Activated T-helper 9 cell treated with anti-CD3 and anti-CD28 coated beads, Interleukin-2, amount 50 U/mL, for 16 hours (primary cell): ENCODE measurements at places on chromosomes 6 and 20.

DNA sequence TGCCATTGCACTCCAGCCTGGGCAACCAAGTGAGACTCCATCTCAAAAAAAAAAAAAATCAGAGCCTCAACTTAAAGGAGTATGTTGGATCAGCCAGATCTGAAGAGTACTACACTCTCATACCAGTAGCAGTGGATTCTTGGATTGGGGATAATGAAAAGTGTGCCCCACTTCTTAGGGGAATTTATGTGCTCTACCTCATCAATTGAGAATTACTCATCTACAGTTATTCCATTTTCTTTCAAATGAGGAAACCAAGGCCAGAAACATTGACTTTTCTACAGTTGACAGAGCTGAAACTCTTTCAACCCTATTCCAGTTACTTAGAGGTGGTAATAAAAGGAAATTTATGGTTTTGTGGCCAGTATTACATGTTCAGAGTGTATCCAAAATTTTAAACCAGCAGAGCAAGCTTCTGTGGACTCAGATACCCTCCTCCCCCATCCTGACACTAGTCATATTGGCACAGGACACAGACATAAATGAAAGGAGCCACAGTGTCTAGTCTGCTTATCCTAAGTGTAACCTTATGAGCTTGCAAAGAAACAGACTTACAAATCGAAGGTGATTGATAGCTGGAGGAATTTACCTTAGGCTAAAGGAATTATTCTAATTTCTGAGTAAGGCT lies 51.2 kb downstream of the ORC3 start:
- no peak for DNase-seq

GRCh38 chr20:36216314-36217025 lies 19.8 kb upstream of the AAR2 start:
- no peak for DNase-seq

DNA sequence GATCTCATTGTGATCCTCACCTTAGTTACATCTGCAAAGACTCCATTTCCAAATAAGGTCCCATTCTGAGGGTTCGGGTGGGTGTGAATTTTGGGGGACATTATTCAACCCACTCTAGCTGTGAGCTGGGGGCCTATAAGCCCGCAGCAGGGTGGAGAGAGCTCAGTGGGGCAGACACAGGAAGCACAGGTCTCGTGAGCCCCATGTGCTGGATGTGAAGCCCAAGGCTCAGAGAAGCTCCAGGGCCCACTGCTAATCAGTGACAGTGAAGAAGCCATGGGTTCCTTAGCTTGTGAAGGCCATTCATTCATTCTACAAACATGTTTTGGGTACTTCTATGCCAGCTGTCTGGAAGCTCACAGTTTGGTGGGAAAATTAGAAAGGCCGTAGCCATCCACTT lies 47.5 kb downstream of the CHMP4B start:
- no peak for DNase-seq

DNA sequence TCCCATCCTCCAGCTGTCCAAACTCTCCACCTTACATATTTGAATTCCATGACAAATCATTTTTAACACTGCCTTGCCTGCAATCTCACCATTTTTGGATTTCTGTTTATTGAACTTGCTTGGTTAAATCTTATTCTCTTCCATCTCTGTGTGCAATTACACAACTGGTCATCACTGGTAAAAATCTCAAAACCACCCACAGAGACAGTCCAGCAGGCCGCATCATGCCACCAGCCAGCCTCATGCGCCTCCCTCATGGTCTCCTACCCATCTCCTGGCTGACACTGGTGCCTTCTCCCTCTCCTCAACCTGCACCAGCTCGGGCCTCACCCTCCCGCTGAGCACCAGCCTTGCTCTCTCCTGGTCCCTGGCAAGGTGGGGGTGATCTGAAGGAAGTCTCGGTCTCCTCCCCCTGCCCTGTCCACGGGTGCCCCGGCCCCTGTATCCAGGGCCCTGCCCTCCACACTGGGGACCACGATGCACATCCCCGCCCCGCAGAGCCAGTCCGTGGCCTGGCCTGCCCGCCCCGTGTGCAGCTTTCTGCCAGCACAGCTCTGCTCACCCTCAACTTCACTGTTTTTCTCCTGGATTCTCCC lies 92.0 kb downstream of the THBS2 start:
- no peak for DNase-seq

GRCh38 chr6:159577564-159577963 lies 115.5 kb downstream of the SOD2 start:
- no peak for DNase-seq

DNA sequence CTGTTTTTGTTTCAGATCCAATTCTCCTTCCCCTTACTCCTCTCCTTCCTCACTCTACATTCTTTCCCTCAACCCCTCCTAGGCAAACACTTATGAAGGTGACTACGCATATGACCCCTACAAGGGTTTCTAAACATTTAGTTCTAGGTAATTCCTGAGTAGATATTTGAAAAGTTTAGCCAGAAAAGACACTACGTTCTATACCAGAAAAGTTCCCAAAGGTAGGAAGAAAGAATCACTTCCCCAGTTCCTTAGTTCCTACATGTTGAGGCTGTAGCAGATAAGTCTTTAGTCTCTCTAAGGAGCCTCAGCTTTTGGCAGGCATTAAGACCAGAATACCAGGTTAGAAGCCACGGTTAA lies 11.6 kb downstream of the POU3F2 start:
- DNase-seq: no peak

GRCh38 chr6:10522929-10523573 lies 1.9 kb downstream of the GCNT2 start:
- no peak for DNase-seq

GRCh38 chr6:129292836-129293235 lies 409.9 kb downstream of the LAMA2 start:
- no peak for DNase-seq

- peak; percentile 49 for DNase-seq
These were observed 57.7 kb downstream of the PPP1R16B start for GRCh38 chr20:38863024-38863851.

GRCh38 chr6:149903938-149904611 lies 6.2 kb upstream of the RAET1E start:
- DNase-seq: no peak

DNA sequence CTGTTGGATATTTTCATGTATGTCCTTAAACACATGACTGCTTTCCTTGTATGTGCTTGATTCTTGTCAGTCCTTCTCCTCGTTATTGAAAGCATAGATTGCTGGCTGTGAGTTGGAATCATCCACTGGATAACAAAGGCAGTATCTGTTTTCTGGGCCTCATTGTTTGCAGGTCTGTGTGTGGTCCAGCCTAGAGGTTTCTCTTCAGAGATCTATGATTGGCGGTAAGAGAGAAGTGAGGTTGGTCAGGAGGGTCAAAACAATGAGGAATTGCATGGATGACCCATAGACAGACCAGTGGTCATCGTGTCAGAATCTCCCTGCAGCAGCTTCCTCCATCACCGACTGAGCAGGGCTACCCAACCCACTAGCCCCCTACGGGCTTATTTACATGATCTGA lies 915.0 kb downstream of the KIF16B start:
- DNase-seq: no peak

- DNase-seq: no peak
These were observed 74.7 kb upstream of the MAFB start for GRCh38 chr20:40763646-40764295.

DNA sequence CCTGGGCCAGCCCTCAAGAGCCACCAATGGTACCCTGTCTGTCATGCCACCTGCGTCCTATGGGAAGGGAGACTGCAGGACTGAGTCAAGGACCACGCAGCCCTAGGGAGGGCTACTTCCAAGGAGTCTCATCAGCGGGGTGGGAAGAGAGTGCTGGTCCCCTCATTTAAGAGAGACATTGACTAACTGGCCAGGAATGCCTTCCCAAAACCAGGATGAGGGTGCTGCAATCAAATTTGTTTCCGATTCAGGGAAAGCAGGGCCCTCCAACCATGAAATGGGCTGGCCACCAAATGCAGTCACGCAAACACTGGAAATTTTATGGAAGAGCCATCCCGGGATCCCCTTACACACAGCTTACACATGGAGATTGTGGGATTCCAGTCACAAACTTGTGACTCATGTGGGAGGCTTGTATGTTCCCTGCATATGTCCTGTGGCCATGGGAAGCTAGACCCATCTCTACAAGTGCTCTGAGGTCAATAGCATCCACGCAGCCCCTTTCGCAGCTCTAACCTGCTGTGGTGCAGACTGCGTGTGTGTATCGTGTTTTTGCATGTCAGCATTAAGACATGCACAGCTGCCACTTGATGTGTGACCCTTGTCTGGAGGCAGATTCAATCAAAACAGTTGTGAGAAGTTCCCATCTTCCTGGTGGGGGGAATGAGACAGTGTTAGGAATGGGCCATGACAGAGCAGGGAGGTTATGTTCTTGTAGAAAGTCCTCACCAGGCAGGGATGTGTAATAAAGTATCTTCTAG lies 53.0 kb upstream of the CST7 start:
- DNase-seq: no peak

- DNase-seq: no peak
These were observed 931 bp downstream of the UFL1 start for GRCh38 chr6:96522465-96523009.

DNA sequence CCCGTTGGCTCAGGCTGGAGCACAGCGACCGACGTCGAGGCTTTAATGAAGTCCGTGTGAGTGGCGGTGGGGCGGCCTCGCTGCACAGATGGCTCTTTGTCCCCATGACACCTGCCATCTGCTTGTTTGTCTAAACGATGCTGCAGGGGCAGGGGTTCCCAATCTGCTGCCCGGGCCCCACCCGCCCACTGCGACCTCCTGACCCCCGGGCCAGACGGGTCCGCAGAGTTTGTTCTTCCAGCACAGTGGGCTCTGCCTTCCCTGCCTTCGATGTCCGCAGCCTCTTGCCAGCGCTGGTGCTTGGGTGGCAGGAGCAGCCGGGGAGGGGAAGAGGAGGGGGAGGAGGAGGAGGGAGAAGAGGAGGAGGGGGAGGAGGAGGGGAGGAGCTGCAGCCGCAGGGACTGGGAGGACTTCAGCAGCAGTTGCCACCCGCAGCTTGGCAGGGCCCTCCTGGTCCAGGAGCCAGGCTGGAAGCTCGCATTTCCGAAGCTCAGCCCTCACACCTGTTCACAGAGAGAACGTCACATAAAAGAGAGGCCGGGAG lies 210.0 kb downstream of the DLL1 start:
- DNase-seq: no peak

- DNase-seq: no peak
These were observed 2.6 kb downstream of the ASF1A start for GRCh38 chr6:118896339-118897136.

GRCh38 chr20:49832632-49833327 lies 20.2 kb downstream of the SLC9A8 start:
- no peak for DNase-seq

DNA sequence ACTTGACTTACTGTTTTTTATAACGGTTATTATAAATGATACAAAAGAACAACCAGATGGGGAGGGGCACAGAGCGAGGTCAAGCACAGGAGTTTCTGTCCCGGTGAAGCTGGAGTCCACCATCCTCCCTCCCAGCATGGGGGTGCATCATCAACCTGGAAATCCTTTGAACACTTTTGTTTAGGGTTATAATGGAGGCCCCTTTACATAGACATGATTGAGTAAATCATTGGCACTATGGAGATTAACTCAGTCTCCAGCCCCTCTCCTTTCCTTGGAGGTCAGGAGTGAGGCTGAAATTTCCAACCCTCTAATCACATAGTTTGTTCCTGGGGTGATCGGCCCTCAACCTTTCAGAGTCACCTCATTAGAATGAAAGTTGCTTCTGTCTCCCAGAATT lies 71.8 kb upstream of the ANKEF1 start:
- DNase-seq: no peak

DNA sequence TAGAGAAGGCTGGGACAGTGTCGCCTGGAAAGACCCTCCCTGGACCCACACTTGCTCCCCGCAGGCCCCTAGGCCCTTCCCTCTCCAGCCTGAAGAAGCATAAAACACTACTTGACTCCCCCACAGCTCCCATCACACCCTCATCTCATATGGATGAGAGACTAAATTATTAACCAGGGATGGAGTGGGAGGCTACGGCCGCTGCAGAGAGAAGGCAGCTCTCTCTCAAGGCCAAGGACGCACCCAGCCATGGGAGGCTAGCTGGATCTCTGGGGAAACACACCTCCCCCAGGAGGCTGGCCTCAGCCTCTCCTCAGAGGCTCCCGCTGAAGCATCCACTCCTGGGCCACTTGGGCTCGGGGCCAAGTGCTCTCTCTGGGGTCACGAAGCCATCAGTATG lies 102.5 kb downstream of the GRM4 start:
- DNase-seq: no peak

DNA sequence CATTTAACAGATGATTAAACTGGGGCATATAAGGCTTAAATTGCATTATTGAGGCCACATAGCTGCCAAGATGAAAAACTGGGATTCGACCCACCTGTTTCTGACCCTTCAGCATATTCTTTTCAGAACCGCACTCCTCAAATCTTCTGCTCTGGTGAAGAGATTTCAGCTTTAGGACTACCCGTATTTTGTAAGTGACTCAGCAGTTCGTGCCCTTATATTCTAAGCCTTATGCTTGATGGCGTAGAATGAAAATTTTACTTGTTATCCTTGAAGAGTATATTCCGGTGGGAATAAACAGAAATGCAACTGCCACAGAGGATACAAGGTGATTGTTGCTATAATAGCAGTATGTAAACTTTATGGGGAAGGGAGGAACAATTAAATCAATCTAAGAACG lies 657.1 kb downstream of the DOK5 start:
- no peak for DNase-seq

- no peak for DNase-seq
These were observed 40.3 kb downstream of the NCR2 start for GRCh38 chr6:41375598-41376151.

GRCh38 chr6:137806914-137807682 lies 60.0 kb upstream of the TNFAIP3 start:
- DNase-seq: no peak

DNA sequence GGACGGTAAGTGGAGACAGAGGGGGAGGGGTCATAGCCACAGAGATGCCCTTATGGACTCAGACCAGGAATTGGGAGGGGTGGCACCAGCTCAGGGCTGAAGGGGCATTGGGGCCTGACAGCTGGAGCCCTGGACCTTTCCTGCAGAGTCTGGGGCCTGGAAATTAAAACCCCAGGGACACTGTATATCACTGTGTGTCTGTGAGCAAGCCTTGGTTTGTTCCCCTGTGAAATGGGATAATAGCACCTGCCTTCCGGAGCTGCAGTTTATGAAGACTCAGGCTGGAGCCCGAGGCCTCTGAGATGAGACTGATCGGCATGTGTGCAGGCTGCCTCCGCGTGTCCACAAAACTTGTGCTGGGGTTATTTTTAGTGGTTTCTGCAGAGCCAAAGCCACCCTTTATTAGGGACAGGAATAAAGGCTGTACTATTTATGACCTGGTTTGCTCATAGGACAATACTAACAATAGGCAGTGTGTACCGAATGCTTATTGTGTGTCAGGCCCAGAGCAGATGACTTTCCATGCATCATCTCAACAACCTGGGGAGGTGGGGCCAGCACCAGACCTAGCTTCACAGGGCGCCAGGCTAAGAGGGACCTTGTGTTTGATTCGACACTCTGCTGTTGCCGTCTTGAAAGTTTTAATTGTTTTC lies 22.6 kb downstream of the MYH7B start:
- DNase-seq: no peak

GRCh38 chr6:32415521-32416019 lies 8.6 kb upstream of the BTNL2 start:
- DNase-seq: peak; percentile 59

DNA sequence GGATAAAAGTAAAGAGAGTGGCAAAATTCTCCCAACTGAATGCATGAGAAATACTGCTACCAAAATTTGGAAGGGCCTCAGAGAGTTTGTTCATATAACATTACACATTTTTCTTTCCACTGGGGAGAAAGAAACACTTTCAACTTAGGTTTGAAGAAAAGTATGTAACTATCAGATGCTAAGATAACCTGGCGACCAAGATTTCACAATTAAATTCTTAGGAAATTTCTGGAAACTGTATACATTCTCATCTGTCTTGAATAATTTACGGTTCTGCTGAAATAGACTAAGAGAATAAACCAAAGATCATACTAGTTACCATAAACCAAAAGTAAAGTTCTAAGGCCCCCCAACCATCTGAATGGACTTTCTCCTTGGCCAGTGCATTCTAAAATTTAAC lies 413.0 kb upstream of the RUNX2 start:
- no peak for DNase-seq
